ENCODE measurements at places on chromosomes 11 and 22. TPM values are rescaled to one million over a fixed set of nuclear protein-coding genes. Genes with fewer than 3 reads are reported as not detected.

Gene ARHGAP8
- total RNA-seq, result 1.6 TPM

Gene INPP5J
- 0.44 TPM for total RNA-seq

Gene ADORA2A
- 0.54 TPM for total RNA-seq

Gene GTF2H1
- 33.9 TPM for total RNA-seq

Gene PATE3
- total RNA-seq, result not detected

Gene C1QTNF4
- not detected for total RNA-seq

Gene TCF20
- total RNA-seq, result 13.3 TPM

Gene THRSP
- not detected for total RNA-seq

Gene METTL15
- total RNA-seq, result 6.7 TPM

Gene OR6T1
- total RNA-seq, result not detected

Gene C11orf86
- total RNA-seq, result 44.1 TPM

Gene ARHGAP20
- not detected for total RNA-seq

Gene CSTF3
- 25.8 TPM for total RNA-seq

Gene ZNRF3
- total RNA-seq, result 5.0 TPM

Gene GAB4
- total RNA-seq, result not detected

Gene CARD18
- total RNA-seq, result not detected

Gene IGF2
- 2.3 TPM for total RNA-seq

Gene ANGPTL5
- total RNA-seq, result 0.10 TPM

Gene SLC7A4
- total RNA-seq, result not detected

Gene MIF
- total RNA-seq, result 518 TPM

Gene GNG3
- total RNA-seq, result not detected

Gene YPEL4
- total RNA-seq, result 0.13 TPM

Gene RBFOX2
- total RNA-seq, result 29.4 TPM

Gene EXPH5
- 0.03 TPM for total RNA-seq

Gene IRAG1
- total RNA-seq, result 0.06 TPM

Gene OR5A1
- total RNA-seq, result not detected

Gene HBD
- not detected for total RNA-seq

Gene A4GALT
- 25.8 TPM for total RNA-seq

Gene UNC93B1
- total RNA-seq, result 84.4 TPM

Gene OR52H1
- total RNA-seq, result not detected

Gene PANX2
- total RNA-seq, result 6.5 TPM

Gene CDHR5
- total RNA-seq, result not detected

Gene ZP1
- total RNA-seq, result 0.22 TPM

Gene PRG3
- not detected for total RNA-seq

Gene B4GAT1
- 17.5 TPM for total RNA-seq

Gene MAP6
- 1.9 TPM for total RNA-seq

Gene MS4A15
- not detected for total RNA-seq

Gene CHST1
- 1.9 TPM for total RNA-seq

Gene CCDC81
- total RNA-seq, result 0.20 TPM

Gene TSPAN32
- total RNA-seq, result not detected

Gene GGT1
- 105 TPM for total RNA-seq

Gene OR51B4
- not detected for total RNA-seq

Gene ROBO4
- not detected for total RNA-seq

Gene TRIM48
- not detected for total RNA-seq

Gene FOLR1
- not detected for total RNA-seq

Gene KRTAP5-2
- not detected for total RNA-seq

Gene CWF19L2
- 3.7 TPM for total RNA-seq

Gene PATE4
- total RNA-seq, result not detected

Gene OR8D4
- not detected for total RNA-seq

Gene LMO2
- 0.36 TPM for total RNA-seq

Gene NRXN2
- total RNA-seq, result 0.19 TPM

Gene GPR83
- total RNA-seq, result 0.07 TPM

Gene BATF2
- 0.80 TPM for total RNA-seq

Gene KRTAP5-8
- total RNA-seq, result not detected

Gene LGR4
- total RNA-seq, result 39.9 TPM

Gene KRTAP5-9
- not detected for total RNA-seq

Gene OR1S1
- total RNA-seq, result not detected

Gene BACE1
- 10.3 TPM for total RNA-seq

Gene PRRG4
- total RNA-seq, result 1.8 TPM

Gene ESAM
- 13.1 TPM for total RNA-seq

Measured in A549 treated with Mapracorat at 1 μM for 4 hours (cell line).